ENCODE measurements at places on chromosomes 4 and X.

DNA sequence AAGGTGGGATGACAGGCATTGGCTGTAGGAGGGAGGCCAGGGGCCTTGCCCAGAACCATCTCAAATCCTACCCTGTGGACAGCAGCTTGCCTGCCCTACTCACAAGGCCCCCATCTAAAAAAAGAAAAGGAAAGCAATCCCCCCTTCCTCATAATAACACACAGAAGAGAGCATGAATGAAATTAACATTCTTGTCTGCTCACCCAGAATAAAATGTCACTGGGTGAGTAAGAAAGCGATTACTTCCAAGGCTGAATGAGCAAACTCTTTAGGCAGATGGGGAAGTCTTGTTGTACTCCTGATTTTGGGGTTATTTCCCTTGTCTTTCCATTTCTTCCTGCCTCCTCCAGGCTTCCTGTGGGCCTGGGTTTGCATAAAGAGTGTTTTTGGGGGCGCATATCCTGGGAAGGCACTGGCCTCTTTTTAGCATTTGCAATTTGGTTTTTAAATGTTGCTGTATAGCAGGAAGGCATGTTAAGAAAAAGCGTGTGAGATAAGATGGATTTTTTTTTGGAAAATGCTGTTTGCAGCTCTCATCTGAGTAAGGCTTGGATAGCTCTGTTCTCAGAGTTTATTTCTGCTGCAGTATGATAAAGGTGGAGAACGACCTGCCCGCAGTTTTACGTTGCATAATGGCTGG, 248.3 kb upstream of the GATB start:
- no peak for DNase-seq

DNA sequence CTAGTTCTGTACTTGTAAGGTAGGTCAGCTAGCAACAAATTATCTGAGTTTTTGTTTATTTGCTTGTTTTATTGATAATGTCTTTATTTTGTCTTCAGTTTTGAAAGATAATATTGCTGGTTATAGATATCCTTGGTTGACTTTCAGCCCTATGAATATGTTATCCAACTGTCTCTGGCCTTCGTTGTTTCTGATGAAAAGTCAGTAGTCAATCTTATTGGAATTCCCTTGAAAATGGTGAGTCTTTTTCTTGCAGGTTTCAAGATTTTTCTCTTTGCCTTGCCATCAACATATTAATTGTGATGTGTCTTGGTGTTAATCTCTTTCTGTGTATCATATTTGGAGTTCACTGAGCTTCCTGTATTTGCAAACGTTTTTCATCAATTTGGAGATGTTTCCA, 113.1 kb upstream of the NEIL3 start:
- DNase-seq = no peak

GRCh38 chrX:99914635-99915034, 495.4 kb downstream of the PCDH19 start:
- no peak for DNase-seq

DNA sequence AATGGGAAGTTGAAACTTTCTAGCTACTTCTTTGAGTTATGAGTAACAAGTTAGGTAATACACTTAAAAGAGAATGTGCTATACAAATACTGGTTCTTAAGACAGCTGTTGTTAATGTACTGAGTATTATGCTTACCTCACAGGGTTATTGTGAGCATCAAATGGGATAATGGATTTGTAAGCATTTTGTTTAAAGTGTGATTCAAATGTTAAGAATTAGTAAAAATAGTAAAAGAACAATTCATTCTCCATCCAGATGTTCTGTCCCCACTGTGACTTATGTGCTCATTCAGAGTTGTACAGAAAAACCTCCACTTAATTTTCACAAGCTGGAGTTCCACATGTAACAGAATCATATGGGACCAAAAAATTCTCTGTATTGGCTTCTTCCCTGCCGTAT, 63.6 kb downstream of the AR start:
- no peak for DNase-seq
